ENCODE measurements at places on chromosomes 4 and X.

- no peak for DNase-seq
Measured at GRCh38 chr4:111839141-111839540, 306.1 kb upstream of the FAM241A start.

GRCh38 chr4:61202638-61203435, 2.7 kb downstream of the ADGRL3 start:
- no peak for DNase-seq

DNA sequence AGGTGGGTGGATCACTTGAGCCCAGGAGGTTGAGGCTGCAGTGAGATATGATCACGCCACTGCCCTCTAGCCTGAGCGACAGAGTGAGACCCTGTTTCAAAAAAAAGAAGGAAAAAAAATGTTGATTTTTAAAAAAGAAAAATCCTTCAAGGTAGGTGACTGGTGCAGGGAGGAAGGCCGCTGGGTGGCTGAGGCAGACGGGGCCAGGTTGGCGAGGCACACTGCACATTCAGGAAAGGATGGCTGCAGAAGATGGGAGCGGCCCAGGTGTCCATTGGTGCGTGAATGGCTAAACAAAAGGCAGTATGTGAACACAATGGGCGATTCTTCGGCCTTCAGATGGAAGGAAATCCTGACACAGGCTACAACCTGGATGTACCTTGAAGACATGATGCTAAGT, 30.4 kb downstream of the DCTD start:
- no peak for DNase-seq

DNA sequence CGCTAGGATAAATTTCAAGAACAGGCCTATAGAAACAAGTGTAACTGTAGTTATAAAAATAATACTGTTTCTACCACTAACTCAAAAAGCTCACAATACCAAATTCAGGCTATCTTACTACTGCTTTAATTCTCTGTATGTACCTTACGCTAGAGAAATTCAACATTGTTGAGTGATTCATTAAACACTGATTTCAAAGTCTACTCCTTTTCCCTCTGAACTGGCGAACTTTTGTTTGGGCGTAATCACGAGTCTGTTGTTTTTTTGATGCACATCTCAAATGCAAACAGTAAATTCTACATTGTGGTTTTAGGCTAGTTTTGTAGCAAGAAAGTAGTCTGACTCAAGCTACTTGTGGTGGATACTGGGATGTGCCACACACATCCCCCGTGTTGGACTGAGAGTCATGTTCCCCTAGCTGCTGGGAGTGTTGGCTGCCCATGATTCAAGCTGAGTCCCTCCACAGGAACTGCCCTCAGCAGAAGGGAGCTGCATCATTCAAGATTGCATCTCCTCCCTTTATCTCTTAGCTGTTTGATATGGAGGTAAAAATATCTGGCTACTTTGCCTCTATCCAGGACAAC, 406.1 kb downstream of the RAPGEF2 start:
- DNase-seq, result no peak

DNA sequence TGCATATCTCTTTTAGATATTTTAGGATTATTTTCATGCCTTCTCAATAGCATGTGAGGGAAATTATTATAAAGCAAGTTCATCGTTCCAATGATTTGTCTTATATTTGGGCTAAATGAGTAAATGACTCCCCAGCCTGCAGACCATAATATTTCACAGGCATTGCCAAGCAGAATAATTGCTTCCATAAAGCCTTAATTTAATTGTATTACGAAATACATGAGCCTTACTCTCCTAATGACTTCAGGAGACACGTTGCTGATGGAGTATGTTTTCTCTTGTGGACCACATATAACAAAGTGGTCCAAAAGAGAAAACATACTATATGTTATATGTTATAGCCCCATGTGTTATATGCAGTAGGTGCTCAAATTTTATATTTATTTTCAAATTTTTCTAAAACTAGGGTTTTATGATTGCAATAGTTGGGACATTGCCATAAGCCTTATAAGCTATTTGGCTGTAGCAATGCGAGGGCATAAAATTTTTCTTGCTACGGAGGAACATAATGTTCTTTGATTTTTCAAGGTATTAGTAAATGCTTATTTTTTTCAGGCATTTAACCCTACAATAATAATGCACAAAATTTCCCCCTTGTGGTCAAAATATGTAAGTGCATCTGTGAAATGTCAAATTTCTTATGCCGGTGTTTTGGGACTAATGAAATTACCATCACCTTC, 26.2 kb upstream of the TMPRSS11D start:
- DNase-seq, result no peak

- DNase-seq, result no peak
Measured at GRCh38 chr4:184822356-184822755, 3.4 kb downstream of the ACSL1 start.

GRCh38 chr4:146245246-146245645, 30.9 kb downstream of the REELD1 start:
- DNase-seq, result no peak

- no peak for DNase-seq
Measured at GRCh38 chrX:13087322-13088155, 43.1 kb upstream of the FAM9C start.

DNA sequence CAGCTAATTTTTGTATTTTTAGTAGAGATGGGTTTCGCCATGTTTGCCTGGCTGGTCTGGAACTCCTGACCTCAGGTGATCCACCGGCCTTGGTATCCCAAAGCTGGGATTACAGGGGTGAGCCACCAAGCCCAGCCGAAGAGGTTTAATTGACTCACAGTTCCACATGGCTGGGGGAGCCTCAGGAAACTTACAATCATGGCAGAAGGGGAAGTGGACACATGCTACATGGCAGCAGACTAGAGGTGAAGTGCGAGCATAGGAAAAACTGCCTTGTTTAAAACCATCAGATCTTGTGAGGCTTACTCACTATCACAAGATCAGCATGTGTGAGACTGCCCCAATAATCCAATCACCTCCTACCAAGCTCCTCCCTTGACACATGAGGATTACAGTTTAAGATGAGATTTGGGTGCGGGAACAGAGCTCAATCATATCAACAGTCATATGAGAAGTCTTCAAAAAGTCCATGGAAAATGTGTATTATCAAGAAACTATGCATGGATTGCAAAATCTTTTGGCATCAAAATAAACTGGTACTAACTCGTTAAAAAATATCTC, 25.8 kb upstream of the RPL39 start:
- no peak for DNase-seq

GRCh38 chr4:3241898-3242524, 6.9 kb upstream of the MSANTD1 start:
- no peak for DNase-seq

- no peak for DNase-seq
Measured at GRCh38 chrX:12971282-12972003, 3.5 kb upstream of the TMSB4X start.

- DNase-seq, result no peak
Measured at GRCh38 chr4:153542834-153543233, 76.7 kb downstream of the TMEM131L start.

DNA sequence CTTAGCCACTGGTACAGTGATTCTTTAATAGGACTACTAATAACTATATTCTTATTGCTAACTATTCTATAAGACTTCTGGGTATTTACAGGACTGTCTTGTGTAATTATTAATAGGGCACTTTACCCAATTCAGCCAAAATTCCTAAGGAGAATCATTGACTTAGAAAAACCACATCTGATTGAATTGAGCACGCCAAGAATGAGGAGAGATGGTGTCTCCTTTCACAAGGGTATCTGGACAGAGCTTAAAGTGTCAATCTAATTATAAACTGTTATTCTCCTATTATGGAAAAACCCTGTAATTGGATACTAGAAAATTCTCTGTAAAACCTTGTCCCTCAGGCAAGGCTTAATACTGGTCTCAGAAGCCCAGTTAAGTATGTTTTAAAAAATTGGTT, 111.1 kb upstream of the TLL1 start:
- no peak for DNase-seq

GRCh38 chr4:176443646-176444409, 124.1 kb downstream of the SPCS3 start:
- no peak for DNase-seq

DNA sequence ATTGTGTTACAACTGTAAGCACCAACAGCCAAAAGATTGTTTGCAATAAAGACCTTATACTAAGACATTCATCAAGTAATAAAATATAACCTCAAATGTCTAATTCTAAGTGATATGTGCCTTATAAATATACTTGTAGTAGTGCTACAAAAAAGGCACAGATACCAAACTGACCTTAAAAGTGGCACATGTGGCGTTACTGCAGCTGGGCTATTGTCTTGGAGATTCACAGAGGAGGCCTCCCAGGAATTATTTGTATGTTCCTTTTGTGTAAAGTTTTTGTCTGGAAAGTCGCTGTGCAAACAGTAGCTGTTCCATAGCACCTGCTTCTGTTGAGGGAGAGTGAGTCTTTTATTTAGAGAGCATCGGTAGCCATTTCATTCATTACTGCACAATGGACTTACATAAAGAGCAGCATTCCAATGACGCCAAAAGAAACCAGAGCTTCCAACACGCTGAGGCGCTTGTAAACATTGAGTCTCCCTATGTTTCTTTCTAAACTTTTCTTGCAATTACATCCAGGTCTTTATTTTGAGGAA, 143.7 kb downstream of the RPA4 start:
- no peak for DNase-seq

DNA sequence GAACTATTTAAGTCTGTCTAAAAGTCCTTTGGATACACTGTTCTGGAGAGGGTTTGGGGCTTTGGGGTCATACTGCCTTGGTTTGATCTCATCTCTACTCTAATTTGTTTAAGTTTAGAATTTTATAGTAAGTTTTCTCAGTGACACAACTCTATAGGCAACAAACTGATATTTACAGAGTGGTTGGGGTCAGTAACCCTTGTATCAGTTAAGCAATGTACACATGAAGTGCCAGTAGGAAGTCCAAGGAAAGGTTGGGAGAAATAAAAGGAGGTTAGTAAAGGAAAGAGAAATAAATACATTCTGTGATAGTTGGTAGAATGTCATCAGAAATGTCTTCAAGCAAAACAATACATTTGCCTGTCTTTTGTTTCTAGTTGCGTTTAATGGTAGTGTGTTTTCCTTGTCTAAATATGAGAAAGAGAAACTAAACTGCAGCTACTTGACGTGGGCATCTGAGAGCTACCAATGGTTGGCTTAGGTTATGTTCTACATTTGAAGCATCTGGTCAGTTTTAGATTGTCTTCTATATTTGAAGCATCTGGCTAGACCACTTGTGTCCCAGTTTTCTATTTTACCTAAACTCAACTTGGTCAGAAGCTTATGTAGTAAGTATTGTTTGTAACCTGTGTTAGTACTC, 6.9 kb downstream of the ATP7A start:
- no peak for DNase-seq

DNA sequence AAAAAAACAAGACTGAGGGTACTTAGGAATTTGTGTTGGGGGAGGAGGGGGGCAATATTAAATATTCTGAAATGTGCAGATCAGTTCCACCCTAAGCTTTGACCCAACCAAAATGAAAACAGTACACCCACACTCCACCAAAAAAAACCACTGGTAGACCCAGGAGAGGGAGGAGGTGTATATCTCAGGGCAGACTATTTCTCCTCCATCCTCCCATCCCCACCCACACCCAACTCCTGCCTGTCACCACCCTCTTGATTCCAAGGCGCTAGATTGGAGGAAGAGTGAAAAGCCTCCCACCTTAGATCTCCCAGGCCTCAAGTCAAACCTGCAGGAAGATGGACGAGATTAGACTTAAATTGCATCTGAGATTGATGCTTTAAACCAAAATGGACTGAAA, 76.6 kb upstream of the SRD5A3 start:
- DNase-seq, result no peak

DNA sequence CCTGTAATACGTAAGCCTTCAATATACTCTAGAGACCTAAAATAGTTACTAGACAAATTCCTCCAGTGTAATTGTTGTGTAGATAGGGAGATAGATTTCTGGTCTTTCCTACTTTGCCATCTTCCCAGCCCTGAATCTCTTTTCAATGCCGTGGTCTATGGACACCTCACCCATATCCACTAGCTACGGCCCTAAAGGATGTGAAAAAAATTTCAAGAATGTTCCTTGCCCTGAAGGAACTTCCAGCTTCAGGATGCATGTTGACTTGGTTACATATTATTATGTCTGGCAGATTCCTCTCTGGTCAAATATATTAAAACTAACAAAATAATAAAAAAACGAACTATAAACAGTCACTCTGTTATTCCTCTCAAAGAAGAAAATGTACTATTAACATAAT, 52.4 kb upstream of the TSPAN5 start:
- no peak for DNase-seq

- no peak for DNase-seq
Measured at GRCh38 chrX:32483534-32484136, 727.7 kb downstream of the DMD start.

GRCh38 chr4:151067316-151067970, 32.0 kb upstream of the RPS3A start:
- no peak for DNase-seq

DNA sequence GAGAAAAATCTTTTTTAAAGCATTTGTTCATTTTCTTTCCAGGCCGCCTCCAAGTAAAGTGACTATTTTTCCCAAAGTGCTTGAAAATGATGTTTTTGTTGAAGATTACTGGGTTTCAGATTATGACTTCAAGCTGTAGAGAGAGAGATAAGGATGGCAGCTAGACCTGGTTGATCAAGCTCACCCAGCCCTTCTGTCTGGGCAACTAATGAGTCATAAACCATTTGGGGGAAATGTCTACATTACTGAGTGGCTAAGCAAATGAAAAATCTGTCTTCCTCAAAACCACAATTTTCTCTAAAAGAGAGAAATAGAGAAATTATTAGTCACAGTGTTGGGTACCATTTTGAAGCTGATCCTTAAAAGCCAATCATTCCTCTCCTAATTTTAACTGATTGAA, 355.4 kb upstream of the CPEB2 start:
- DNase-seq, result no peak

DNA sequence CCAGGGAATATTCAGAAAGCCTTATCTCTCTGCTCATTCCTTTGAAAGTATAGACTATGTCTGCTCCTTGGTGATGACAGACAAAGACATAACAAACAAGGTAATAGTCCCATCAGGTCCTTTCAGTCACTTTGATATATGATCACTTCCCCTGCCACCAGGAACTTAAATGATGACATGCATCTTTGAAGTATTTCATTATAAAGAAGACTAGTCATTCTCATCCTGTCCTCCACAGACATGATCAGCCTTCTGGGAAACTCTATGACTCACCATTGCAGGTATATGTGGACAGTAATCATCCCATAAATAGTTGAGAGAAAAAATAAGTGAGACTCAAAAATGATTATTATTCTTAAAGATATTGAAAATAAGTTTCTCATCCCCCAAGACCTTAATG, 117.5 kb upstream of the VCX2 start:
- DNase-seq, result no peak

- DNase-seq, result no peak
Measured at GRCh38 chrX:63258144-63258543, 93.0 kb downstream of the SPIN4 start.

- DNase-seq, result no peak
Measured at GRCh38 chrX:30620125-30620524, 33.1 kb upstream of the GK start.

DNA sequence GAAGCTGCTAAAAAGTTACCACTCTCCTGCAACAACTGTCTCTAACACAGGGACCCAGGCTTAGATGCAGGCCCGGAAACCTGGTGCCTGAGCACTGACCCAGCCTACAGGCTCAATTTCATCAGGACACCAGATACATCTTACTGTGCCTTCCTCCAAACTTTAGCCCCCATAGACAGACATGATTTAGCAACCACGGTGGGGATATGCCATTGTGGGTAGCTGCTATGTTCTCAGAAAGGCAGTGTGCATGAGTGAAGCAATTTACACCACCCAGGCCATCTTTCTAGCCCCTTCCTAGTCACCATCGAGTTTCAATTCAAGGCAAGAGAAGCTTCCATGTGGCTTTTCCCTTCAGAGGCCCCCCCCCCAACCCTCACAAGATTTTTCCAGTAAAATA, 2.7 kb downstream of the HS3ST1 start:
- no peak for DNase-seq
